SHP77 treated with DMSO at 0.1 percent for 48 hours (cell line): ENCODE measurements at places on chromosomes 7 and 10.

DNA sequence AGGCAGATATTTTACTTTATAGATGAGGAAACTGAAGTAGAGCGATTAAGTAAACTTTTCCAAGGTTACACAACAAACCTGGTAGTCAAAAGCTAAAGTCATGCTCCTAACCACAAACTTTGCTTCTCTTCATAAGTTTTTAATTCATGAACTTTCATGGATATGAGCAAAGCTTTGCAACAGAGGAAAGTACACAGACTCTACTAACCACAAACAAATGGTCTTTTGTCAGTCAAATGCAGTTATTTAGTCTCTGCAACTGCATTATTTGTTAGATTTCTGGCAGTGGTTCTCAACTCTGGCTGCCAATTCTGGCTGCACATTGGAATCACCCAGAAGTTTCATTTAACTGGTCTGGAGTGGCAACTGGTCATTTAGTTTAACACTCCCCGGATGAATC is 140.6 kb upstream of the TMEM168 start:
- DNase-seq = no peak

DNA sequence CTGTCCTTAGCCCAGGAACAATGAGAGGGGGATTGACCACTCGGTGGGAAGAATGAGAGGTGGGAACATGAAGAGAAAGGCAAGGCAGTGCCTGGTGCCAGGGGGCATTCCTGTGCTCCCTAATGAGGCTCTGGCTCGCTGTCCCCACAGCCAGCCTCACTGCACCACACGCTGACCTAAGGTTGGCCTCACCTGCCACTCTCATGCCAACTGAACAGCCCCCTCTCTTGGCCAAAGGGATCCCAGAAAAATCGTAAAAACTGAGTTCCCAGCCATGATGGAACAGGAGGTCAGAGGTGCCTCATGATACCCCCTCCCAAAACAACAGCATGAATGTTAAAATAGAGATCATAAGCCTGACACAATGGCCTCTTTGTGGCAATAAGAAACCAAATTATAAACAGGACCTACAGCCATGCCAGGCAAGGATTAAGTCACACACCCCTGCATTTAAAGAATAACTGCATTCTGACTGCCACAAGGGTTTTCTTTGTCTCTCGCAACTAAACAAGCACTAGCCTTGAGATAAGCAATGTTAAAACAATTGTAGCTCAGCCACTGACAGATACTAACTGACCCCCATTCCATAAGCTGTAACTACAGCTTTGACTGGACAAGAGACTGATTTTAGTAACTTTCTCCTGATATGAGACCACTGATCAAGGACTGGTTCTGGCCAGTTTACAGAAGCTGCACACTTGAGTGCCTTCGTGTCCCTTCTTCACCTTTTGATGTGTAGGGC is 149.2 kb downstream of the SH2D4B start:
- no peak for DNase-seq

DNA sequence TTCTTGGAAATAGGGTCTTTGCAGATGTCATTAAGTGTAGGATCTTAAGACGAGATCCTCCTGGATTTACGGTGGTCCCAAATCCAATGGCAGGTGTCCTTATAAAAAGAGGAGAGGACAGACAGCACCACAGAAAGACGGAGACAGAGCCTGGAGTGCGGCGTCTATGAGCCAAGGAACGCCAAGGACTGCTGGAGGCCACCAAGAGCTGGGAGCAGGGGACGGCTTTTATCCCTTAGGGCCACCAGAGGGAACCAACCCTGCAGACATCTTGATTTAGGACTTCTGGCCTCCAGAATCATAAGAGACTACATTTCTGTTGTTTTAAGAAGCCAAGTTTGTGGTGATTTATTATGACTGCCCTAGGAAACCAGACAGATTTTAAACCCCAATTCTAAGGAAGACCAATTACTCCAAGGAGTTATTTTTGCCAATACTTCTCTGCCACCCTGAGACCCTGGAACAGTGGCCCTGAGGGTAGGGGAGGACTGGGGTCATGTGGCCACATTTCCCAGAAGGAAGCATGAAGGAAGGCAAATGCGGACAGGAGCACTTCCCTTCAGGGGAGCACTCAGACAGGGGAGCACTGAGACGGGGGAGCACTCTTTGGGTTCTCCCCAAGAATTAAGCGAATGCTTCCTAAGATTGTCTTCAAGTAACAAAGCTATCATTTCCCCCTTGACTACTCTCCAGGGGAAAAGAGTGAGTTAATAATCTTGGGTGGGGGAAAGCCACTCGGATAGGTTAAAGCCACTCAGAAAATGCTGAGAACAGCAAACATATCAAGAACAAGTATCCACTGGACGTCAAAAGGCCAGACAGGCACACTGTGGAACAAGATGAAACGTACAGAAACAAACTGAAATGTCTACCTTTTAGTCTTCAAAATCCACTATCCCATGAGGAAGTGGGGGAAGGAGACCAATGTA is 67.5 kb downstream of the CHST15 start:
- no peak for DNase-seq

DNA sequence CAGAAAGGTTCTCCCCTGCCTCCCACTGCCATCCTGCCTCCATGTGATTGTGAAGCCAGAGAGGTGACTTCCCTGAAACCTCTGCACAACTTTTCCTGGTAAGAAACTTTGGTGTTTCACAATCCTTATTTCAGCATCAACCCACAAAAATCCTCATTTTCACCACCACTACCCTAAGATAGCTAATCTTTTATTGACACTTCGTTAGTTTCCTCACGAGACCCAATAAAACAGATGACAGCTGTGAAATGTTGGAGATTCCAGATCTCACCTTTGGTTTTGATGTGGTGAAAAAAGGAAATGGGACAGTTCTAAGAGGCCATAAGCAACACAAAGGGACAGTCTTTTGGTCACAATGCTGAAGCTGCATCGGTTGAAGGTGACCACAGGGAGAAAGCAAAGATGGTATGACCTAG is 59.9 kb upstream of the TM9SF3 start:
- no peak for DNase-seq

DNA sequence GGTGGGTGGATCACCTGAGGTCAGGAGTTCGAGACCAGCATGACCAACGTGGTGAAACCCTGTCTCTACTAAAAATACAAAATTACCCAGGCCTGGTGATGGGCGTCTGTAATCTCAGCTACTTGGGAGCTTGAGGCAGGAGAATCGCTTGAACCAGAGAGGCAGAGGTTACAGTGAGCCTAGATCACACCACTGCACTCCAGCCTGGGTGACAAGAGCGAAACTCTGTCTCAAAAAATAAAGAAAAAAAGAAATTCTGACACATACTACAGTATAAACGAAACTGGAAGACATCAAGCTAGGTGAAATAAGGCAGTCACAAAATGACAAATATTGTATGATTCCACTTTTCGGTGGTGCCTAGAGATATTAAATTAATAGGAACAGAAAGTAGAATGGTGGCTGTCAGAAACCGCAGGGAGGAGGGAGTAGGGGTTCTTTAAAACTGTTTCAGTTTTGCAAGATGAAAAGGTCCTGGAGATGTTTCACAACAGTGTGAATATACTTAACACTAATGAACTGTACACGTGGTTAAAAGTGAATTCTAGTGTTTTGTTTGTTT is 23.2 kb downstream of the PILRA start:
- no peak for DNase-seq

DNA sequence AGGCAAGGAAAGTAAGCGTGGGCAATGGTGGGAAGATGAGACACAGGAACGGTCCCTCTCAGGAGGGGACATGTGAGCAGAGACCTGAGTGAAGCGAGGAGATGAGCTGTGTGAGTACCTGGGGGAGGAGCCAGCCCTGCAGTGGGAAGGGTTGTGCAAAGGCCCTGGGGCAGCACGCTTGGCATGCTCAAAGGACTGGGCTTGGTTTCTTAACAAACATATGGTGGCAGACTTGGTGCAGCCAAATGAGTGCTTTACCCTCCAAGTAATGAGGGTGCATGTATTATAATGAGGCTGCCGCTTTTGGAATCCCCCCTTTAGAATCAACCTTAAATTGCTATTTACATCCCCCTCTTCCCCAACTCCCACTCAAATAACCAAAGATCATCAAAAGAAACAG is 152.7 kb upstream of the FRMD4A start:
- no peak for DNase-seq

- no peak for DNase-seq
Measured at GRCh38 chr7:100568896-100569844, 4.5 kb downstream of the SAP25 start.

DNA sequence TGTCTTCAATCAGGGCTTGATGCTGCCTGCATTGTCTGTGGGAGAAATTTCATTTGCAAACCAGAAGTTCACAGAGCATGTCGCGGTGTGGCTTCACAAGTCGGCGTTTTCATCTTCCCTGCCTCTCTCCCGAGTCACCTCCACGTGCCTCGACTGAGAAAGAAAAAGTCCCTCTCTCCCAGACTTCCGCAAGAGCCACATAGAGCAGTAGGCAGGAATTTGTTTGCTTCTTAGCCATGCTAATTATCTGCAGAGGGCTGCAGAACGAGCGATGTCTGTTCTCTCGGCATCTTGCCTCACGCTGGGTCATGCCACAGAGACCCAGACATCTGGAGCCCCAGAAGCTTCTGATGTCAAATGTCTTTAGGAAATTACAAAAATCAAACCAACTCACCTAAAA is 272.2 kb downstream of the TCF7L2 start:
- no peak for DNase-seq

GRCh38 chr7:50667338-50667737 is 102.1 kb upstream of the DDC start:
- DNase-seq = no peak

GRCh38 chr10:71302874-71303568 is 16.0 kb upstream of the SLC29A3 start:
- peak; percentile 11 for DNase-seq

DNA sequence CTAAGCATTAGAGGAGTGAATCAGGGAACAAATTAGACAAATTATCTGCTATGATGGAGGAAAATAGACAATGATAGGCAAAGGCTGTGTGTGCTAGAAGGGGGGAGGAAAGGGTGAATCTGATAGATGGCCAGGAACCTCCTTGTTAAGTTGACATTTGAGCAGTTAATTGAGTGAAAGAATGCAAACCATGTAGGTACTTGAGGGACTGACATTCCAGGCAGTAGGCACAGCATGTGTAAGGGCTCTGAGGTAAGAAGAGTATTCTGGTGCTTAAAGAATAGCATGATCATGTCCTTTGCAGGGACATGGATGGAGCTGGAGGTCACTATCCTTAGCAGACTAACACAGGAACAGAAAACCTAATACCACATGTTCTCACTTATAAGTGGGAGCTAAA is 48.6 kb upstream of the TES start:
- no peak for DNase-seq
